T-helper 1 cell (primary cell): ENCODE measurements at places on chromosomes 6 and 20.

DNA sequence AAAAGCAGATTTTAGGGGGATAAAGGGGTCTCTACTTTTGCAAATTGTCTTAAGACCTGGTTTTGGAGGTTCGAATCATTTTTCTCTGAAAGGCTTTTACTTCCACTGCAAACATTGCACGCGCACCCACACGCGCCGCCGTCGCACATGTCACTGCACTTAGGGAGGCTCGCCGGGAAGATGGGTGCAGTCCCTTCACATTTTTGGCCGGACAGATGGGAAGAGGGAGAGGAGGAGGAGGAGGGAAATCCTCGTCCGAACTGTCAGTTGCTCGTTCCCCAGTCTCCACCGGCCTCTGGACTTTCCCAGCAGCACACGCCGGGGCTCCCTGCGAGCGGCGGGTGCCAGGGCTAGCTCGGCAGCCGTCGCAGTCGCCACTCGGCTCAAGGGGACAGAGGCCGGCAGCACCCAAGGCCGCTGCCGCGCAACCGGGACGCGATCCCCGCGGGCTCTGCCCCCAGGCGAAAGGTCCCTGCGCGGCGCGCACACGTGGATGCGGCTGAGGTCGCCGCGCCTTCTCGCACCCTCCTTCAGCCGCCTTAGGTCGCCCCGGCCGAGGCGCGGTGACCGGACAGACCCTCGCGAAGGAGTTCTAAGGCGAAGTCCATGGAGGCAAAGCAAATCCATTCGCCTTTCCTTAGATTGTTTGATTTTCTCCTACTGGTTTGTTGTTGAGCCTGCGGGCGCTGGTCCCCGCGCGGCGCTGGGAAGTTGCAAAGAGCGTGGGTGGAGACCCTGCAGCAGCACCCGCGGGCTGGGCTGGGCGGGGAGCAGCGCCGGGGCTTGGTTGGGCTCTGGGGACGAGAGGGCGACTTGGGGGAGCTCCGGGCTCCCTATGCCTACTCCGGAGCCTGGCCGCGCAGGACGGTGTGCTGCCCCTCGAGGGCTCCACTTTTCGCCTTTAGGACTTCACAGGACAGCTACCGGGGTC is 1.2 kb downstream of the MYB start:
- peak; percentile 21 for DNase-seq

GRCh38 chr6:169490830-169491229 is 211.0 kb downstream of the WDR27 start:
- no peak for DNase-seq

- DNase-seq = no peak
Measured at GRCh38 chr6:46400898-46401297, 90.4 kb downstream of the RCAN2 start.

GRCh38 chr20:1041845-1042390 is 39.8 kb upstream of the RSPO4 start:
- no peak for DNase-seq

DNA sequence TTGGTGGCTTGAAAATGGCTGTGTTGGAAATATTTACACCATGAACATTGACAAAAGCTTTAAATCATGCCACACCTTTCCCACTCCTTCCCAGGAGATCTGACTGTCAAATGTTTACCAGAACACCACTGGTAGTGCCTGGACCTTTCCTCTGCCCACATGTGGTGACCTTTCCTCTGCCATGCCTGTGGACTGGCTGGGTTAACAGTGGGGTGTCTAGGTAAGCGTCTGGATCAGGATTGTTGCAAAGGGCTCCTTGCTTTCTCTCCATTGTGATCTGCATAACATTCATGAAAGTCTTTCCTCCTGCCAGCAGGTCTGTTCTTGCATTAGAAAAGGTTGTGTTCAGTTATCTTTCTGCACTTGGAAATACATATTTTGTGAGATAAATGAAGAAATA is 572.7 kb downstream of the DHX35 start:
- no peak for DNase-seq

DNA sequence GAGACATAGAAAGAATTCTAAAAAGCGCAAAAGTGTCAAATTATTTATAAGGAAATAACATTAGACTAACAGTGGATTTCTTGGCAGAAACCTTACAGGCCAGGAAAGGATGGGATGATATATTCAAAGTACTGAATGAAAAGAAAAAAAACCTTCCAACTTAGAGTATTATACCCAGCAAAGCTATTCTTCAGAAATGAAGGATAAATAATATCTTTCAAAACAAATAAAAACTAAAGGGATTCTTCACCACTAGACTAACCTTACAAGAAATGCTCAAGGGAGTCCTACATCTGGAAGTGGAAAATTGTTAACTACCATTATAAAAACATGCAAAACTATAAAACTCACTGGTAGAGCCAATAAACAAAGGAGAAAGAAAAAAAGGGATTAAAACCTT is 65.8 kb downstream of the SLC22A2 start:
- no peak for DNase-seq

DNA sequence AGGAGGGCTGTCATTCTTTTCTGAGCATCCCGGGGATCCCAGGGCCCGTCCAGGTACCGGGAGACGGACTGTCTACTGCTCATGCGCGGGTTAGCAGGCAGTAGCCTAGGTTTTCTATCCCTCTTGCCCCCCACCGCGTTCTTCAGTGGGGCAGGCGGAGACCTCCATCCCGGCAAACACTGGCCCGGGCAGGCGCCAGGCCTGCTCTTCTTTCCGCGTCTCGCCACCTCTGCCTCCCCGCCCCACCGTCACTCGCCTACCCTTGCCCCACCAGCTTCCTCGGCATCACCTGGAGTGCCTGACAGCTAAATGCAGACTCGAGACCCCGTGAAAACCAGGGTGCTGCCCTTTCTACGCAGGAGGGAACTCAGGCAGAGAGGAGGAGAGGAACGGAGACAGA is 1937.7 kb upstream of the DEFB115 start:
- no peak for DNase-seq

DNA sequence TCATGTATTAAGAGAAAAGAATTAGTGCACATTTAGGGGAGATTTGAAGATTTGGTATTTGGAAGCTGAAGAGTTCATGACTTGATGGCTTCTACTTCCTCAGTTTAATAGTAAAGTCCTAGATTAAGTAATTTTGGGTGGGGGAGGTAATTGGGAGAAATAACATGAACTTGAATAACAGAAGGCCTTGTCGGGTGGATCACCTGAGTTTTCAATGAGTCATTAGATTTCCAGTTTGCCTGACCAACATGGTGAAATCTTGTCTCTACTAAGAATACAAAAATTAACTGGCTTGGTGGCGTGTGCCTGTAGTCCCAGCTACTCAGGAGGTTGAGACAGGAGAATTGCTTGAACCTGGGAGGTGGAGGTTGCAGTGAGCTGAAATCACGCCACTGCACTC is 181.0 kb downstream of the GJA1 start:
- DNase-seq = no peak

DNA sequence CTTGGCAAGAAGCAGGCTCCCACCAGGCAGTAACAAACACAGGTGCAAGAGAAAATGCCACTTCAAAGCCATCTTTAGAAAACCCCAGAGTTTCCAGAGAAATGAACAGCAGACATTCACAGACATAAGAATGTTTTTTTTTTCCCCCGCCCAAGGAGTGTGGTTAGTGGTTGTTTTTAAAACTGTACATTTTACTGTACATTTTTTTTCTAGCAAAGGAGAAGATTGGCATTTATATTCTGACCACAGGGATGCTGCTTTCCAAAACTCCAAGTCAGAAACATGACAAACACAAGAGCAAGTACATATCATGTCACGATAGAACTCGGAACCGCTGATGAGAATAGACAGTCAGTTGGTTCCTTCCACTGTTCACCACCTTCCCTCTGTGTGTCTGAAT is 197.9 kb downstream of the LRFN2 start:
- no peak for DNase-seq

DNA sequence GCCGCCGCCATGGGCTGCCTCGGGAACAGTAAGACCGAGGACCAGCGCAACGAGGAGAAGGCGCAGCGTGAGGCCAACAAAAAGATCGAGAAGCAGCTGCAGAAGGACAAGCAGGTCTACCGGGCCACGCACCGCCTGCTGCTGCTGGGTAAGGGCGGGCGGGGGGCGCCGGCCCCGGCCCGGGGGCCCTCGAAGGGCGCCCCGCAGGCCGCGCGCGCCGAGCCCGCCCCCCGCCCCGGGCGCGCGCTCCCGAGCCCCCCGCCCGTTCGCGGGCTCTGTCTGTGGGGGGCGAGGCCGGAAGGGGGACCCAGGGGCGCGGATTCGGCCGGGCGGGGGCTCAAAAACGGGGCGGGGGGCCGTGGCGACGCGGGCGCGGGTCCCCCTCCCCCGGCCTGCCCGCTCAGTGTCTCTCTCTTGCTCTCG is 39.2 kb downstream of the GNAS start:
- no peak for DNase-seq

- DNase-seq = no peak
Measured at GRCh38 chr20:58313396-58313795, 3.9 kb downstream of the RAB22A start.

GRCh38 chr6:21241231-21242130 is 352.1 kb upstream of the SOX4 start:
- DNase-seq = no peak

DNA sequence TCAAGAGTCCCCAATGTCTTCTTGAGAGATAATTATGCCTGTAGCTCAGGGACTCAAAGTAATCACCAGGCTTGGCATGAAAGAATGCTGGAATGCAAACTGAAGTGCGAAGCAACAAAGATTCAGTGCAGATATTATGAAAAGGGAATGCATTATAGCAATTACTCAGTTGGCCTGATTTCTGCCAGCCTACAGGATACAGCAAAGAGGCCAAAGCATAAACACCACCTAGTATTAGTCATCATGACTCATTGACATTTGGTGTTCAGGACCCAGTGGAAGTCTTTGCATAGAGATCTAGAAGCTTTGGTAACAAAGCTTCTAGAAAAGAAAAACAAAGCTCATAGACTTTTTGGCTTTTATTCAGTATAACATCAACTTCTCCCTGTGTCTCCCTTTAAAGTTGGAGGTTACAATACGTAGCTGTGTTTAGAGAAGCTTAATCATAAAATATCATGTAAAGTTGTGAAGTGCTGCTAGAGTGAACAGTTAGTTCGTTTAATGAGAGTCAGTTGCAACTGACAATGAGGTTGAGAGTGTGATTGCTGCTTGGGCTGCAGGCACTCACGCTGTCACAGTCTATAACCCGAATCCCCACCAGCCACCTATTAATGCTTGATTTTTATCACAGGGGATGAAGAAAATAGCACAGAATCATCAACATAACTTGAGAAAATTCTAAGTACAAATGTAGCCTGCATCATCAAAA is 932.7 kb downstream of the TFAP2A start:
- DNase-seq = no peak

DNA sequence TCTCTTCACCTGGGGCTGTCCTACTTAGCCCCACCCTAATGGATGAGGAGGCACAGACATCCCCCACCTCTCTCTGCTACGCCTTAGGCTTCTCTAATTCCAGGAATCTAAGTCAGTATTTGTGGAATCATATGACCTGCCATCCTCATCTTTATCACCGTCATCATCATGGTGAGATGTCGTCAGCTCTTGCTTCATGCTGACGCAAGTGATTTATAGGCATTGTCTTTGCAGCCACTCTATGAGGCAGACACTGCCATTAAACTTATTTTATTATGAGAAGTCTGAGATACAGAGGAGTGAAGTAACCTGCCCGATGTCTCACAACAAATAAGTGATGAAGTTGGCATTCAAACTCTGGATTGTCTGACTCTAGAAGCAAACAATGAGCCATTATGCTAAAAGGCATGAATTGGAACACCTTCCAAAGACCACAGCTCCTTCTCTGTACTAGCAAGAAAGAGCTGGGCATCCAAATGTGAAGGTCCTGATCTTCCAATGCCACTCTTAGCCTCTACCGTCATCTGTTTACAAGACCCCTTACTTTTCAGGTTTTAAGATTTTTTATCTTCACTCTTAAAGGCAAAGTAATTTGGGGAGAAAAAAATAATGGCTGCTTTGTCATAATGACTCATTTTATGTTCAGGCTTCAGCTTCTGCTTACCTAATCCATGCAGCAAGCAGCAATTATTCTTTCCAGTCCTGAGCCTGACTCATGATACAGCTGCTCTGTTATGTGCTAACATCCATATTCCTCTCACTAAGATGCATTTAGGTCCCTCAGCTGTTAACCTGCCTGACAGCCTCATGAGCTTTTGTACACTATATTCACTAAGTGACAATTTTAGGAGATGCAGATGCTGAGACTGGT is 113.7 kb upstream of the BCLAF1 start:
- DNase-seq = no peak

DNA sequence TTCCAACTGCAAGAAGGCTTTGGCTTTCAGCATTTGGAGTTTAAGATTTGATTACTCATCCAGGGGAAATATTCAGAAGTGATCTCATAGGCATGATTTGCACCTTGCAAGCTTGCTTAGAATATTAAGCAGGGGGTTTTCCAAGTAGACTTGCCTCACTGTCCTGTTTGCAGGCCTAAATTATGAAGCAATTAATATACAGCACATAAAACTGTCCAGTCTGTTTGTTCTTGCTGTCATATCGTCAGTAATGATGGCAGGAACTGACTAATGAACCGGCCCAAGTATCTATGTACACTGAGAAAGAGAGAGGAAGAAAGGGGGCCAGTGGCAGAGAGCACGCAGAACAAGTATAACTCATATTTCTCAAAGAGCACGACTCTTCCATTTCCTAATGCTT is 212.5 kb upstream of the SUPT3H start:
- no peak for DNase-seq

GRCh38 chr6:37339741-37340638 is 13.8 kb upstream of the RNF8 start:
- DNase-seq = no peak

DNA sequence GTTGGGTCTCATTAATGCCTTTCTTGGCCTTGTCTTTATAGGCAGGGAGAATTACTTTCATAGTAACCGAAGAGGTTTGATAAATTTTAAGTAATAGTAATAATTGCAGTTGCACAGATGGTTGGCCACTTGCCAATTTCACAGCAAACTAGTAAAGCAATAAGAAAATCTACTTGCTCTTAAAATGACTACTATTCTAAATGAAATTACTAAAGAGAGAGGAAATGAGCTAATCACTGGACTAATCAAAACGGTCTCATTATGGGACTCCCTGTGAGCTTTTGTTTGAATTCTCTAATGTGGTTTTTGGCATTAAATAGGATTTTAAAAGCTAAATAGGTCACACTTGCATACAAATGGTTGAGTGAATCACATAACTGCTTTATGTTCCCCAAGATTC is 227.4 kb upstream of the PLN start:
- no peak for DNase-seq
